ENCODE measurements at places on chromosomes 16 and 17. TPM values are rescaled to one million over a fixed set of nuclear protein-coding genes. Genes with fewer than 3 reads are reported as not detected.

DOC2B gene
- 3.2 TPM for total RNA-seq

KRTAP3-3 gene
- total RNA-seq: not detected

KCNG4 gene
- not detected for total RNA-seq

EME2 gene
- total RNA-seq: 18.4 TPM

SCARF1 gene
- total RNA-seq: 14.8 TPM

Data from mucosa of descending colon (tissue), 3 donors.